Fibroblast of villous mesenchyme (primary cell): ENCODE measurements at places on chromosomes 12 and 14. TPM values are rescaled to one million over a fixed set of nuclear protein-coding genes. Genes with fewer than 3 reads are reported as not detected.

GRCh38 chr14:105858676-105859025 lies 332.3 kb downstream of the TMEM121 start:
- DNase-seq: no peak

The CCDC177 gene
- not detected in 2 replicates for total RNA-seq

GRCh38 chr12:94231709-94232108 lies 83.3 kb downstream of the PLXNC1 start:
- DNase-seq: no peak

DNA sequence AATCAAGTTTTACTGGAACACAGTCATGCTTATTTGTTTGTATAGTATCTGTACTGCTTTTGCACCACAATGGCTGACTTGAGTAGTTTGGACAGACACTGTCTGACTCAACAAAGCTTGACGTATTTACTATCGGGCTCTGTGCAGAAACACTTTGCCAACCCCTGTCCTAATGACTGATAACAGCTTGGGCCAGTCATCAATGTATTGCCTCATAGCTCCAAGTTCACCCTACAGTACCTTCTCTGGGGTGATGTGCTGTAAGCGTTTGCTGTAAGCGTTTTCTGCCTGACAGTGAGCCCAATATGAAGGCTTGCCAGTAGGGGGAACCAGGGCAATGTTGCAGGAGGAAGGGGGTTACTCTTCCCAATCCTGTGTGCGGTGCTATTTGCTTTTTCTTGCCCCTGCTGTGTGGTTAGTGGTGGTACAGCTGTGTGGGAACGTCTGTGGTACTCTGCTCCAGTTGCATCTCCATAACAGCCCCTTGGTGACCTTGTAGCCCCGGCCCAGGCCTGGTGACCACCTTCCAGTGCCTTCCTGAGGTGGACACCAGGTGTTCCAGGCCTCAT lies 5.4 kb upstream of the CCDC177 start:
- DNase-seq: peak; percentile 87

DNA sequence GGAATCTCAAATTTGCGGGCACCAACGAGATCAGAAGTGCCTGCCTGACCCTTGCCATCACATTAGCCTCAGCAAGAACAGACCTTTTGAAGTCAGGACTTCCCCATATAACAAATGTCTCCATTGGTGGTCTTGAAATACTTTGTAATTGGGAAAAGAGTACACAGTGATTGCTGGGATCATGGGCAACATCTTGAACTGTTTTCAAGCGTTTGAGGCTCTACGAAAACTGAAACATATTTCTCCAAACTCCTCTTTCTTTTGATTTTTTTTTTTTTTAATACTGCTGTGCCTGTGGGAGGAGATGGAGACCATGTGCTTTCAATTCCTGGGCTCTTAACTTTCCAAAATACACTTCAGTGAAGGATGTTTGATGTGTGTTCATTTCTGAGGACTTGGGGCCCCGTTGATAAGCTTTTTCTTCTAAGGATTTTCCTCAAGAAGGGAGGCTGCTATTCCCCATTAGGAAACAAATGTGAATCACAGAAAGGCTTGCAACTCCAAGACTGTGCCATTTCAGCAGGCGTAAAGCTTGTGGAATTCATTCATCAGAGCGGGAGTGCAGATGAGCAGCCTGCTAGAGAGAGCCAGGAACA lies 94.5 kb downstream of the TMEM132C start:
- DNase-seq: no peak

DNA sequence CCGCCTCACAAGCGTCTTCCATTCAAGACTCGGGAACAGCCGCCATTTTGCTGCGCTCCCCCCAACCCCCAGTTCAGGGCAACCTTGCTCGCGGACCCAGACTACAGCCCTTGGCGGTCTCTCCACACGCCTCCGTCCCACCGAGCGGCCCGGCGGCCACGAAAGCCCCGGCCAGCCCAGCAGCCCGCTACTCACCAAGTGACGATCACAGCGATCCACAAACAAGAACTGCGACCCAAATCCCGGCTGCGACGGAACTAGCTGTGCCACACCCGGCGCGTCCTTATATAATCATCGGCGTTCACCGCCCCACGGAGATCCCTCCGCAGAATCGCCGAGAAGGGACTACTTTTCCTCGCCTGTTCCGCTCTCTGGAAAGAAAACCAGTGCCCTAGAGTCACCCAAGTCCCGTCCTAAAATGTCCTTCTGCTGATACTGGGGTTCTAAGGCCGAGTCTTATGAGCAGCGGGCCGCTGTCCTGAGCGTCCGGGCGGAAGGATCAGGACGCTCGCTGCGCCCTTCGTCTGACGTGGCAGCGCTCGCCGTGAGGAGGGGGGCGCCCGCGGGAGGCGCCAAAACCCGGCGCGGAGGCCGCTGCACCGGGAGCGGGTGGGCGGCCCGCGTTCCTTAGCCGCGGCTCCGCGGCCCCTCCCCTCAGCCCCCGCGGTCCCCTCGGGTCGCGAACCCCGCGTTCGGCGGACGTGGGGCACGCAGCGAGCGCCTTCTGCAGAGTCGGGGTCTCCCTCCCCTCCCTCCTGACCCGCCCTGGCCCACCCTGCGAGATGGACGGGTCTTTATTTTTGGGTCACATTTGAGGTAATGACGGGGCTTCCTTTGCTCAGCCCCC lies at the start of gene UBC:
Gene UBC, minus strand, starts transcription at position 259 of the 847 bp plus-strand sequence. CDS start 879 bp downstream, outside the sequence.
- peak; percentile 95 for DNase-seq

GRCh38 chr14:63991833-63992232 lies 139.0 kb downstream of the SYNE2 start:
- DNase-seq: no peak

- DNase-seq: no peak
Observed at GRCh38 chr14:78633752-78634151, 463.6 kb downstream of the NRXN3 start.

- no peak for DNase-seq
Observed at GRCh38 chr14:76591266-76591665, 170.0 kb upstream of the VASH1 start.

- no peak for DNase-seq
Observed at GRCh38 chr12:67364228-67364627, 95.1 kb downstream of the CAND1 start.

- DNase-seq: no peak
Observed at GRCh38 chr12:48106681-48107613, 1.1 kb upstream of the SENP1 start.
